H7 (cell line): ENCODE measurements at places on chromosomes 1 and 21.
A peak's percentile ranks its signal among the peaks of the same experiment; 100 is the strongest.

GRCh38 chr1:222099746-222100145 is 357.9 kb upstream of the DUSP10 start:
- no peak for DNase-seq

- DNase-seq = no peak
These were observed 145.6 kb downstream of the NR5A2 start for GRCh38 chr1:200173097-200173618.

- DNase-seq = no peak
These were observed 25.1 kb upstream of the TMEM61 start for GRCh38 chr1:54955359-54955758.

- no peak for DNase-seq
These were observed 65.8 kb downstream of the NOS1AP start for GRCh38 chr1:162135271-162135775.

- DNase-seq = peak; percentile 85
These were observed at the start of gene EFNA1 for GRCh38 chr1:155127105-155127966. EFNA1 (plus strand) TSS chr1:155127876; CDS start chr1:155127978, 102 bp downstream.

DNA sequence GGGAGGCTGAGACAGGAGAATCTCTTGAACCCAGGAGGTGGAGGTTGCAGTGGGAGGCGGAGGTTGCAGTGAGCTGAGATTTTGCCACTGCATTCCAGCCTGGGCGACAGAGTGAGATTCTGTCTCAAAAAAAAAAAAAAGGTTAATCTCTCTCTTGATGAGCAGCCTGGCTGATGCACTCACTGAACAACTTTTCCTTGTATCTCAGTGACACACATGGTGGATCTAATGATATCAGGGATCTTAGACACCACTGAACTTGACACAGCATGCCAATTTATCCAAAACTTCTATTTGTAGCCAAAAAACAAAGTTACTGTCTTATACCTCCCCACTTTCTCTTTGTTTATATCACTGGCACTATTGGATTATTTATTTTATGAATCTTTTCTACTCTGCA is 16.2 kb downstream of the RHBDL2 start:
- DNase-seq = no peak

DNA sequence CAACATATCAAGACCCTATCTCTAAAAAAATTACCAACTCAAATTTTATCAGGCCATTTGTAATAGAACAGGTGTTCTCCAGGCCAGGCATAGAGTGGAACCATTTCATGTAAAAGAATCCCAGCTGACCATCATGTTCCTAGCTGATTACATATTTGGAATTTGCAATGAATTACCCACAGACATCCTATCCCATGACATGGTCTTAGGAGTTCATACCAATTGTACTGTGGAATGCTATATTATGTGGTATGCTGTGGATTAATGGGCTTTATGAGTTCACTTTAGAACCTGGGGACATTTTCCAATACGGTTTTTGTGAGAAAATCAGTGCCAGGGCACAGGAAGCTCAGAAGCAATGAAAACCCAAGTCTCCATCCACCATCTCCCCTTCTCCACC is 110.3 kb downstream of the ZNF281 start:
- no peak for DNase-seq

GRCh38 chr1:228009828-228010775 is 3.3 kb downstream of the WNT3A start:
- peak; percentile 59 for DNase-seq

DNA sequence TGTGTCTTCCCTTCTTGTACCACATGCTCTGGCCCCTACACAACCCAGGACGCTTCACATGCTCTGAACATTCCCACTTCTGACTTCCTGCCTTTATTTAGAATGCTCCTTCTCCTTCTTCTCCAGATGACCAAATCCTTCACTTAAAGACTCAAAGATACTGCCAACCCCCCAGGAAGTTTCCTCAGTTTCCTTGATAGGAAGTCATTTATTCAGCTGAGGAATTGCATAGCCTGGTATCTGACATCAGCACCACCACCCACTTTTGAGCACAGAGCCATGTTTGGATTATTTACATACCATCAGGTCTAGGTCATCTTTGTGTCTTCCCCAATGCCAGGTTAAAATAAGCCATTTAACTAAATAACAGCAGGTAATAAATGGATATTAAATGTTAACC is 42.4 kb downstream of the GFI1 start:
- DNase-seq = no peak

GRCh38 chr1:88647249-88647645 is 36.8 kb upstream of the PKN2 start:
- no peak for DNase-seq

- peak; percentile 32 for DNase-seq
These were observed 54.7 kb downstream of the COQ8A start for GRCh38 chr1:226994586-226995364.

- DNase-seq = no peak
These were observed 21.9 kb downstream of the UBE2Q1 start for GRCh38 chr1:154536570-154536969.

DNA sequence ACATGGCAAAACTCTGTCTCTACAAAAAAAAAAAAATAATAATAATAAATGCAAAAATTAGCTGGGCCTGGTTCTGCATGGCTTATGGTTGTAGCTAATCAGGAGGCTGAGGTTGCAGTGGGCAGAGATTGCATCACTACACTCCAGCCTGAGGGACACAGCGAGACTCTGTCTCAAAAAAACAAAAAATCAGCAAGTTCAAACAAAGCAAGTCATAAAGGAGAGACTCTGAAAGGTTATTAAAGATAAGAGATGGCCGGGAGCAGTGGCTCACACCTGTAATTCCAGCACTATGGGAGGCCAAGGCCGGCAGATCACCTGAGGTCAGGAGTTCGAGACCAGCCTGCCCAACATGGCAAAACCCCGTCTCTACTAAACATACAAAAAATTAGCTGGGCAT is 28.8 kb downstream of the COP1 start:
- no peak for DNase-seq

DNA sequence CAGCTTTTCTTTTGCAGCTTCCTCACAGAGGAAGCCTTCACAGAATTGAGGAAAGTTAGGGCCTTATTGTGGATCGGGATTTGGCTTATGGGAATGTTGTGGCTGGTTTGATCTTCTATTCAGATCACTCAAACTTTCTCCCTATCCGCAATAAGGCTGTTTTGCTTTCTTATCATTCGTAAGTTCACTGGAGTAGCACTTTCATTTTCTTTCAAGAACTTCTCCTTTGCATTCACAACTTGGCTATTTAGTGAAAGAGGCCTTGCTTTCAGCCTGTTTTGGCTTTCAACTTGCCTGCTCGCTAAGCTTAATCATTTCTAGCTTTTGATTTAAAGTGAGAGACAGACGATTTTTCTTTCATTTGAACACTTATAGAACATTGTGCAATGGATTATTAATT is 181.9 kb upstream of the B3GALT2 start:
- no peak for DNase-seq

DNA sequence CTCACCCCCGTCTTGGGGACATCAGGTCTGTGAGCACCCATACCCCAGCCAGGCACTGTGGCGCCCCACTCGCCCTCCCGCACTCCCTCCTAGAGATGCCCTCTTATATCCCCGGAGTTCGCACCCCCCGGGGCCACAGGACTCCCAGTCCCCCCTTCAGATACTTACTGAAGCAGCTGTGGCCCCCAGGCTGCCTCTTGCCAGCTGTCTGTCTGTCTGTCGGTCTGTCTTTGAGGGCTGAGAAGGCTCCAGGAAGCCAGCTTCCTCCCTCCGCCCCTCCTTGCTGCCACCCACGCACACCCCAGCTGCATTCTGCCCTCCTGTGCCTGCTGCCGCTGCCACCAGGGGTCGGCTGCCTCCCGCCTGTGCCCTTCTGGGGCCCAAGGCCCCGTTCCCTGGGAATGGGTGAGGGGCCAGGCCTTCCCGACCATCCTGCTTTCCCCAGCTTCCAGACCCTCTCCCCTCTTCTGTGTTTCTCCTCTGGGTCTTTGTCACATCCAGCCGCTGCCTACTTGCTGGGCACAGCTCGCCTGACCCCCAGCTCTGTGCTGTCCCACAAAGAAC is at the start of gene PTPN7:
TSS of gene PTPN7 (minus strand) at position 226 of the 564 bp plus-strand sequence. CDS start 1,200 bp downstream, outside the sequence.
- DNase-seq = peak; percentile 69

- DNase-seq = peak; percentile 81
These were observed 12.6 kb downstream of the TRIM46 start for GRCh38 chr1:155186067-155186793.

DNA sequence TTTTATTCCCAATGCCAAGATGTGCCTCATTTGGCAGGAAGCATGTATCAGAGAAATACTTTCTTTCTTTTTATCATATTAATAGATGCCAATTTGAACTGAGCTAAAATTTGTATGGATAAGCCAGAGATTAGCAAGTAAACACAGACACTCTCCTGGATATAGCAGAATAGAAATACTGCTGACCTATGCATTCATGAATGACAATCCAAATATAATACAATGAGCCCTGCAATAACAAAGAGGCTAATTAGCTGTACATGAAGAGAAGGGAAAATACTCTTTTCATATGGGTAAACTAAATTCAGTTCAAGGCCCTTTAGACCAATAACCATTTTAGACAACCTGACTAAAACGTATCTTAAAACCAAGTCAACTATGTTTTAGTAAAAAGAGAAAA is 388.1 kb upstream of the NR5A2 start:
- DNase-seq = no peak

DNA sequence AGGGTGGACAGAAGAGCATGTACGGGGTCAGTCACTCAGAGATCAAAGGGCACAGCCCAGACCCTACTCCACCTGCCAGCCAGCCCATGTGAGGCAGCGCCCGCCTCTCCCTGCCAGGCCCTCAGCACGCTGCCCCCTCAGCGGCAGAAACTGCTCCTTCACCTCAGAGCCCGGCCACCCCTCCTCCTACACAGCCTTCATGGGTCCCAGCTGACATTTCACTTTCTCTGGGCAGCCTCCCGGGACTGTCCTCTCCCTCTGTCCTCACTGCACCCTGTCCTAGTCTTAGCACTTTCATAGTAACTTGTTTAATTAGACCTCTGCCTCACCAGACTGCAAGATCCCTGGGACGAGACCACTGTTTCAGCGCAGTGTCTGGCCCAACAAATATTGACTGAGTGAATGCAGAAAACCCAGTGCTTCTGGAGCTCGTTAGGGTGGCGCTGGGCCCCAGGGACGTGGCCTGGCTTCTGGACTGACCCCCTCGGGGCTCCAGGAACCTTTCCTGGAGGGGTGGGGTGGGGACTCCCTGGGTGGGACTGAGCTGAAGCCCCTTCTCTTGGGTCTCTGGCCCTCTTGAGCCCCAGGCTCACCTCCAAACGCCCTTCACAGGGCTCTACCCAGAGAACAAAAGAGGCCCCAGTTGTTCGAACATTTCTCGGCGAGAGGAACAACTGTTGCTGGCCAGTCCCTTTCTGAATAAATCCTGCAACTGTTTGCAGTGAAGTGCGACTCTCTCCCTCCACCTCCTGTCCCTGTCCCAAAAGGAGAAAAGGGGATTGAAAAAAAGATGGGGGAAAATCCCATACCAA is 114.9 kb downstream of the CASZ1 start:
- no peak for DNase-seq

DNA sequence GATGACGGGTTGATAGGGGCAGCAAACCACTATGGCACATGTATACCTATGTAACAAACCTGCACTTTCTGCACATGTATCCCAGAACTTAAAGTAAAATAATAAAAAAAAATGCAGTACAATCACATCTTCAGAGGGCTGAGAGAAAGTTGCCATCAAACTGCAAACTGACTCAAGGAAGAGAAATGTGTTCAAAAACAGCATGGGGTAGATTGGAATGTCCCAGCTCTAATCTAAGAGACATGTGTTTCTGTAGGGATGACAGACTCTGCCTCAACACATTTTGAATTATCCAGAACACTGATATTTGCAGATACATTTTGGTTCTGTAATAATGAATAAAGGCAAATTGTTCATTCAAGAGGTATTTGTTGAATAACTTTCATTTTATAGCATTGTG is 171.2 kb upstream of the RUNX1 start:
- DNase-seq = no peak

GRCh38 chr1:248631354-248632008 is 3.4 kb downstream of the OR2T11 start:
- no peak for DNase-seq

DNA sequence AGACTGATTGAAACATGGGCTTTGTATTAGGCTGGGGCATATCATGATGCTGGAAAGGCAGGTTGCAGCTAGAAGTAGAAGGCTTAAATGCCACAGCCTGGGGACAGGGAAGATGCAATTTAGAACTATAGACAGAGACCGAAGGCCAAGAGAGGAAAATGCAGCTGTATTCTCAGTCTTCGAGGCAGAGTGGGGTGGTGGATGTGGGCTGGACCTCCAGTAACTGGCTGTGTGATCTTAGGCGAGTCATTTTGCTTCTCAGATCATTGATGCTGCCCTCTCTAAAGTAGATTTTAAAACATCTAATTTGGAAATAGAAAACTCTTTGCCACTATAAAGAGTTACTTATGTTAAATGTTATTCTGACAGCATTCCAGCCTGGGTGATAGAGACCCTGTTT is 17.7 kb upstream of the SH2D2A start:
- DNase-seq = no peak

DNA sequence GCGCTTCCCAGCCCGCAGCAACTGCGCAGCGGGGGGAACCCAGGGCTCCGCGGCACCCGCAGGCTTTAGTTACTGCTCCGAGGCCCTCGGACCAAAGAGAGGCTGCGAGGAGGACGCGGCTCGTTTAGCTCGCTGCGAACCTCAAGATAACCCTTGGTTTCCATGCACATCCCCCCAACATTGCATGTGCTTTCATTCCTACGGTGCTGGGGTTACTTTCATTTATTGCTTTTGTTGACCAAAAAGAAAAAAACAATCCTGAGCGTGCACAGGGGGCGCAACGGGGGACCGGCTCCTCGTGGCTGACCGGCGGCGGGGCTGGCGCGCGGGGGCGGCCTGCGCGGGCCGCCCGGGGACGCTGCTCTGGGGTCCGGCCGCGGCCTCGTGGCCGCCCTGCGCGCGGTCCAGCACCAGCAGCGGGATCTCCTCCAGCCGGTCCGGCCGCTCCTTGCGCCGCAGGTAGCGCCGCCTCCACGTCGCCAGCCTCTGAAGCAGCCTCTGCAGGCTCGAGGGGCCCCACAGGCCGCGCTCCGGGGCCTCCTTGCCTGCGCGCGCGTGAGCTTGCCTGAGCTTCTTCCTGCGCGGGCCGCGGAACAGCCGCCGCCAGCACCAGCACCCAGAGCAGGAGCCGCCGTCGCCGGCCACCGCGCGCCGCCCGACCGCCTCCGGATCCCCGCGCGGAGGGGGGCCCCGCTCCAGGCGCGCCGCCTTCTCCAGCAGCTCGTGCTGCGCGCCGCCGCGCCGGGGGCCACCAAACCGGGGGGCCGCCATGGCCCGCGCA is 77.4 kb downstream of the DESI2 start:
- peak; percentile 83 for DNase-seq

DNA sequence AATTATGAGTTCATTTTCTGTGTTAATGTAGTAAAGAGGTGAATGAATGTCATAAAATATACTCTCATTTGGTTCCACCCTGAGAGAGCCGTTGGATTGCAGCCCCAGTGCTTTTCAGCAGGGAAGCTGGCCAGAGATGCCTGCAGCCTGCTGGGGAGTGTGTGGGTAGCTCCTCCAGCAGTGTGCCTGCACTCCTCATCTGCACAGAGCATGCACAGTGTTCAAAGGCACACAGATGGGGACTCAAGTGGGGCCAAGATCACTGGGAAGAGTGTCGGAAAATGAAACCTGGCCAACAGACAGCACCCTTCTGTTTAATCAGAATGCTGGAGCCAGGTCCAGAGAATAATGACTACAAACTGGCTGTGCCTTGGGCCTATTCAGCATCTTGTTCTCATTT is 206.8 kb downstream of the ST6GALNAC3 start:
- DNase-seq = no peak

- DNase-seq = no peak
These were observed 217.1 kb downstream of the RERE start for GRCh38 chr1:8600336-8600735.
